SW 1271 (cell line): ENCODE measurements at places on chromosomes 2 and 18.

DNA sequence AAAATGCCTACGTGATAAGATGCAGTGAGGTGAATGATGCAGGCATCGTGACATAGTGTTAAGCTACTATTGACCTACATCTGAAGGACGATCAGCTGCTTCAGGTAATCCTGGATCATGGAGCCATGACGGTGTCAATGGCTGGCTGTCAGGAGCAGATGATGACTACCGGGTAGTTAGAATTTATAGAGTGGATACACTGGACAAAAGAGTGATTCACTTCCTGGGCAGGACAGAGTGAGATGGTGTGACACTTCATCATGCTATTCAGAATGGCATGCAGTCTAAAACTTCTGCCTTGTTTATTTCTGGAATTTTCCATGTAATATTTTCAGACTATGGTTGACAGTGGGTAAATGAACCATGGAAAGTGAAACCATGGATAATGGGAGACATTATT lies 29.5 kb downstream of the METTL8 start:
- peak; percentile 79 for DNase-seq

DNA sequence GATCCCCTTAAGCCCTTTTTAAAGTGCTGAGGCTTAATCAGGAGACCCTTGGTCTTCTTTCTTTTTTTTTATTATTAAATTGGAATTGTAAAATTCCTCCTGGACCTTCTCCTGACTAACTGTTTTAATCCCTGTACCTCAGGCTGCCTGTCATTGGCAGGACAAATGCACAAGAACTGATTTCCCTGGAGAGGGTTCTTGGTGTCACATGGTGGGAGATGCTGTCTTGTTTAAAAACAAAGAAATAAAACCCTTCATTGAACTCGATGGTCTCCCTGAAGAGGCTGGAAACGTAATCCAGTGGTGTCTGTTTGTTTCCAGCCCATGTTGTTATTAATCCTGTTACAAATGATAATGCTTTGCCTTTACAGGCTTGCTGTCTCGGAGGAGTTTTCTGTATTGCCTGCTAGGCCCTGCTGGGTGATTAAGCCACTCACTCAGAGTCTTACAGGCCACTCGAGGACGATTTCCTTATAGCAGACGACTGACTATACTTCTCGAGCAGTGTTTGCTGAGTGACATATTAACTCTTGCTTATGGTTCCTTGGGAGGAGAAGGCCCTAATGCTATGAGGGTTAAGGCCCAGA lies 100.5 kb upstream of the MGAT5 start:
- DNase-seq: no peak

DNA sequence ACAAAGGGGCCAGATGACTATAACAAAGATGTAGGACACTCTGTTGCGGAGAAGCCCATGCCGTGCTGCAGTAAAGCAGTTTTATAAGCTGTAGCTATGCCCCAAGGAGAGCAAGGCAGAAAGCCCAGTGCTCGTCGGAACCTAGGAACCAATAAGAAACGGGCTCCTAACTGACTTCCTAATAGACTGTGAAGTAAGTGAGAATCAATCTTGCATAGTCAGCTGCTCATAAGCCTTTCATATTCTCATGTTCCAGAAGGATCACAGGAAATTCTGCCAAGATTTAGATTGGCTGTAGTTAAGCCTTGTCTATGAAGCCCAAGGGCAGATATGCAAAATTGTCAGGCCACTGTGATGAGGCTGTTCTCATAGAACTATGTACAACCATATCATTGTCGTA lies 98.4 kb downstream of the RTTN start:
- no peak for DNase-seq

GRCh38 chr2:133421516-133422324 lies 146.5 kb downstream of the NCKAP5 start:
- no peak for DNase-seq

DNA sequence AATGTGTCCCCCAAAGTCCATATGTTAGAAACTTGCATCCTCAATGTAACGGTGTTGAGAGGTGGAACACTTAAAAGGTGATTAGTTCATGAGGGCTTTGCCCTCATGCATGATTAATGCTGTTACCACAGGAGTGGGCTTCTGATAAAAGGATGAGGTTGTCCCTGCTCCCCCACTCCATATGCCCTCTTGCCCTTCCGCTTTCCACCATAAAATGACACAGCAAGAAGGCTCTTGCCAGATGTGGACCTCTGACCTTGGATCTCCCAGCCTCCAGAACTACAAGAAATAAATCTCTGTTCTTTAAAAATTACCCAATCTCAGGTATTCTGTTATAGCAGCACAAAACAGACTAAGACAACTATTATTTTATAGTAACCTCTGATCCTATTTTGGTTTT lies 412.1 kb downstream of the NBAS start:
- DNase-seq: no peak

DNA sequence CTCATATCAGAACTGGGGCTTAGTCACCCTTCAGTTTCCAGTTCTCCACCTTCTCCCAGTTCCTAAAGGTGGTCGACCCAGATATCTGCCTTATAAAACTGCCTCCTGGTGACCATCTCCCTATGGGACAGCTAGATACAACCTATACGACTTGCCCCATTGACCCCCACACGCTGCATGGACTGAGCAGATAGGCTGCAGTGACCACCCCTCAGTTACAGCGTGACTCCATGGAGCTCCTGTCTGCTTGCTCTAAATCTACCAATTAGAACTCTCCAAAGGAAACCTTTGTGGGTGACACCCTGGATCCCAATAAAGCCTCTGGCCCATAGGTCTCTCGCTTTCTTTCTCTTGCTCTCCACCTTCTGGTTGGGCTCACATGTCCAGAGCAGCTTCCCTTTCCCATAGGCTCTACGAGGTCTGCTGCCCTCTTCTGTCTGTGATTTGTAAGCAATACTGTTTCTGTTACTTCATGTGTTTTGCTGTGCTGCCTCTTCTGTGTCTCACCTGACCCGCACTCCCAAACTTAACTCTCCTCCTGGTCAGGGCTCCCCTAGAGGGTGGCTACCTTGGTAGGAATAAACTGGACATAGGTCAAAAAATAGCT lies 971.3 kb upstream of the FAM98A start:
- DNase-seq: peak; percentile 76

DNA sequence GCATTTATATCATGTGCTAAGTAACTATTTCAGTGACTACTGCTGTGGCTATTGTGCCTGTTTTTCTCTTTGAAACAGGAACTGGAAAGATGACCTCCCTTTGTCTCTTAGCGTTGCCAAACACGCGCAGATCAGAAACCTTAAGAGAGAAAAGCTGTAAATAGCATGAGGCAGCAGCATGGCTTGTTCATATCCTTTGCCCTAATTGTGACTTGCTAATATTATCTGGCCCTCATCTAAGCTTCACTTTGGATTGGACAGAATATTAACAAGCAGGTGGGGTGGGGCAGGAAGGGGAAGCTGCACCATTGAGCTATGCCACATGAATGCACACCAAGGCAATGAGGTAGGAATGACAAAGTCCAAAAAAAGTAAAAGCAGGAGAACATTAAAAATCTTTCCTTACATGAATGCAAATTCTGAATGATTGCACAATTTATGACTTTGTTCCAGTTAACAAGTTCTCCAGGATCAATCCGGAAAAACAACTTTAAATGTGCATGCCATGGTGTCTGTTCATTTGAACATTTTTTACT lies 128.4 kb downstream of the IRS1 start:
- no peak for DNase-seq

DNA sequence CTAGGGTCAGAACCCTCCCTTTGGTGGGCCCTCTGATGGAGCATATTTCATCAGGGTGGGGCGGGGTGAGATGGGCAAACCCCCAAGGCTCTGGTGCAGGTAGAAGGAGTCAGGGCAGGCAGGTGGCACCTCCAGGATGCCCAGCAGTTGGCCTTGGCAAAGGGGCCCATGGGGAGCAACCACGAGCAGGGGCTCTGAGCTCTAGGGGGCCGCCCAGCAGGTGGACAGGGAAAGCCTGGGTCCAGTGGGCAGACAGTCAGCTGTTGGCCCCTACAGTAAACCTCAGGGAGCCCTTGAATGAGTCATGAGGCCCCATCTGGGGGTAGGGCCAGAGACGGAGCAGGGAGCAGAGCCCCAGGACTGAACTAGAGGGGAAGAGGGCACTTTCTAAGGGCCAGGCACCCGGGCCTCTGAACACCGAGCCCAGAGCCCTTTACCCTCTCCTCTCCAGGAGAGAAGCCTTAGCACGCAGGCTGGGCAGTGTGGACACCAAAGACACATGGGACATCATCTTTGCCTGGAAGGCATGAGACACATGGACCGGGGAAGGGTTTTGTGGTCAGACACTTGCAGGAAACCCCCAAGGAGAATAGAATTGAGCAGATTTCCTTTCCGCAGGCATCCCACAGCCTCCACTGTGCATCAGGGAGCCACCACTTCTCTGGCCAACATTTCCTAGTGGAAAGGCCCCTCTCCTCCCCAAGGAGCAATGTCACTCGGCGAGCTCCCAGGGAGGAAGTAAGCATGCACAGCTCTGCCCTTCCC lies 257.3 kb downstream of the GLI2 start:
- no peak for DNase-seq

- DNase-seq: peak; percentile 49
These were observed 478 bp downstream of the CLHC1 start for GRCh38 chr2:55231546-55232083.

DNA sequence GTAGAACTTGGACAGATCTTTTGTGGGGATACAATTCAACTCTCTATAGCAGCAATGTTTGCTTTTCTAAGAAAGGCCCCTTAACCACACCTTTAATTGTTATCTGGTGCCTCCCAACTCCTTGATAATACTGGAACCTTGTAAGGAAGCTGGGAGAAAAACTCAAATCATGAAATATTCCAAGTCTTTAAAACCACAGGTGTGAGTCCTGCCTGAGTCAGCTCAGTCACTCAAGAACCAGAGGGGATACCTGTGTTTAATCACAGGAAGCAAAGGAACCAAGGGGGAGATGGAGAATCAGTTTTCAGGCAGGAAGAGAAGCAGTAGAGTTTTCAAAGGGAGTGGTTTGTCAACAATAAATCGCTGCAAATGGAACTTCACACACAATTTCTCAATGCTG lies 159.9 kb downstream of the LAMA3 start:
- no peak for DNase-seq

- no peak for DNase-seq
These were observed 441 bp downstream of the MPHOSPH10 start for GRCh38 chr2:71130905-71131244.

- no peak for DNase-seq
These were observed 83.4 kb downstream of the MTCL1 start for GRCh38 chr18:8788503-8789429.

DNA sequence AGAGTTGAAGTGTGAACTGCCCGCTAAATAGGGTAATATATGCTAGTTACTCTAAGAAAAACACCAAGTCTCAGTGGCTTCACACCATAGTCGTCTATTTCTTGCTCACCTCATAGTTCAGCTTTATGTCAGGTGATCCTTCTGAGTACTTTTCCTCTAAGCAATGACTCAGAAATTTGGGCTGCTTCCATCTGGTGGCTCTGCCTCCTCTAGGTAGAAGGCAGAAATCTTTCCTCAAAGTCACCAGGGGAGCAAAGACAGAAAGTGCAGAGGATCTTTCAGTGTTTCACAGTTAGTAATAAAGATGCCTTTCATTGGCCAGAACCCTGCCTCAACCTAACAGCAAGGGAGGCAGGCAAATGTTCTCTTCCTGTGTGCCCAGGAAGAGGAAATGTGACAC lies 17.3 kb downstream of the CDH20 start:
- DNase-seq: no peak

DNA sequence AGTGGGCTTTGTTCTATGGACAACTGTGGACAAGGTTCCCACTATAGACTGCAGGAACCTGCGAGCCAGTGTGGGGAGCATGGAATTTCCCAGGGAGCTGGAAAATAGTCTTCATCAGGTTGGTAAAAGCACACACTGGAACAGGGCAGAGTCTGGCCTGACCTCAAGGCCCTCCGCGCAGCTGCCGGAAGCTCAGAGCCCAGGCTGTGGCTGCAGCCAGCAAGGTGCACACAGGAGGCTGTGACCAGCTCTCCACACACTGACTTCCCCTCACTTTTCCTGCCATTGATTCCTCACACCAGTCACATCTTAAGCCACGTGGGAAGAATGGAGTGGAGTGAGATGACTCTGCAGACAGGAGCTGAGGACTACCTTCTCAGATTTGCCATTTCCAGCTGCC lies 19.1 kb downstream of the MAL start:
- DNase-seq: no peak

- DNase-seq: no peak
These were observed 400.6 kb upstream of the CHST9 start for GRCh38 chr18:27585602-27586173.

GRCh38 chr2:232973796-232974195 lies 39.3 kb downstream of the NGEF start:
- no peak for DNase-seq

- no peak for DNase-seq
These were observed 35.0 kb upstream of the DSC1 start for GRCh38 chr18:31197676-31198075.

DNA sequence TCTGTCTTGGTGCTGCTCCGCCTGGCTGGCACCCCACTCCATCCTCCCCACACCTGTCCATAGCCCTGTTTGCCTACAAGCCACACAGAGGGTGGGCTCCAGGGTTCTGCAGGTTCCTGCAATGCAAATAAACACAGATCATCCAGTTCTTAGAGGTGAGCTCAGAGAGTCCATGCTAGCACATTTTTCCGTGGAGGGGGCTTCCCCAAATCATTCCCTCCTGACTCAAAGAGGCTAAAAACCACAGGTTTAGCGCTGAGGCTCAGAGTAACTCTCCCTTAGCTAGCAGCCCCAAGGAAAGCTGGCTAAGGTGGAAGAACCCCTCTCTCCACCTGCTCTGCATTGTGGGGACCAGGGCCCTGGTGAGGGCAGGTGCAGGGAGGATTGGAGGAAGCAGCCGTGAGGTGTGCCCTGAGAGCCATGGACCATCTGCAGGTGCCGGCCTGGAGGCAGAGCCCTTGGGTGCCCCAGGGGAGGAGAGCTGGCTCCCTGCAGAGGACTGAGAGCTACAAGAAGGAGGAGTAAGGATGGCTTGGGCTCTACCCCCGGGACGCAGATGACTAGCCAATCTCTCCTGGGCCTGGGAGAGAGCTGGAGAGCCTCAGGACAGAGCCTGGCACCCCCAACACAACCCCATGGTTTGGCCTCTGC lies 23.8 kb upstream of the TEX44 start:
- DNase-seq: no peak

- DNase-seq: no peak
These were observed 2.0 kb upstream of the TPRKB start for GRCh38 chr2:73739101-73739500.

DNA sequence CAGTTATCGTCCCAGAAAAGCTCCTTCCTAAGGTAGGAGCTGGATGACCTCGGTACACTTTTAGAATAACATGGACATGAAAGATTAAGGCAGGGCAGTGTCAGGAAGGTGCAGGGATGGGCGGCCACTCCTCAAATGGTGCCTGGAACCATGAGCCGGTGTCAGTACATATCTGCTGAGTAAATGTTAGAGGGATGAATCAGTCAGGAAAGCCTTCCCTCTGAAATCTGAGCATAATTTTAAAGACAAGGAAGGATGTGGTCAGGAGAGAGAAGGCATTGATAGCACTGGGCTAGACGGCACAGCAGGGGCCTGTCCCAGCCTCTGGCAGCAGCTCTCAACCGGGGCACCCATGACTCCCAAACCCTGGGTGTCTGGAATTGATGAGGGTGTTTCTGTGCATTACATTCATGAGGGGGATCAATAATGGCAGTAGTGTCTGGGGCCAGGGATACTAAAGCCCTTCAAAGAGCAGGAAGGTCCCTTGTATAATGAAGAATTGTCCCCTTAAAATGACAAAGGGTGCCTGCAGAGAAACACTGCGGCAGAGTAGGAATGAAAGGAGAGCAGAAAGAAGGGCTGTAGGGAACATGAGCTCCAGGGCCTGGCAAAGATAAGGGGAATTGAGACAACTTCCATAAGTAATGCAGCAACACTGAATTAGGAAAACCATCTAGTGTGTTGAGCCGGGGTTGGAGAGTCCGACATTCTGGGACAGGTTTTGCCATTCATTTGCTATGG lies 162.3 kb upstream of the REV1 start:
- DNase-seq: no peak
